ENCODE measurements at places on chromosomes 1 and 21. TPM values are rescaled to one million over a fixed set of nuclear protein-coding genes. Genes with fewer than 3 reads are reported as not detected.

DNA sequence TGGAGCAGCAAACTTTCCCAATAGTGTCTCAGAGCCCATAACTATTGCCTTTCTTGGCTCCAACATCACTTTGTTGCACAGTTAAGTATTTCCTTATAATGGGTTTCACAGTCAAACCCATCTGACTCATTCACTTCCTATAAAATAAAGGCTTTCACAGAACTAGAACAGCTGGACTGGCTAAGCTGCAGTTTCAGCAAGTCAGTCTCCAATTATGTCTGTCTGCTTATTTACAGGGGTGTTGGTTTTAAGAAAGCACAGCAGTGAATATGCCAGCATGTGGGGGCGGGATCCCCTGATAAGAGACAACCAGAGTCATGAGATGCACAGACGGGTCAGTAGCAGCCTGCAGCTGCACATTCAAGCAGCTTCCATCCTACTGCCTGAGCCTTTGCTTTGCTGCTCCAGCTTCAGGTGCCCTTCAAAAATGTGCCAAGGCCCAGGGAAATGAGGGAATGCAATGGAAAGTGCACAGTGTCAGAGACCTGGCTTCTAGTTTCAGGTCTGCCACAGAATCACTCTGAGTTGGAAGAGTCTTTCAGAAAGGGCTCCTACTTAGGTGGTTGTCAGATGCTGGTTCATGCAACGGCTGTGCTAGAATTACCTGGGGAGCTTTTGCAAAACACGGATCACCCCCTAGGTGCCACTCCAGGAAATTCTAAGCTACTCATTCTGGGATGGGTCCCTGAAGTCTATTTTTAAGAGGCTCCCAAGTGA is 24.8 kb downstream of the RNF19B start:
- H3K4me3 ChIP-seq, result peak overlapping the region; percentile 58
- peaks cover 58% of the 10 kb centered on the region for H3K4me1 ChIP-seq
- peak; percentile 24 for DNase-seq
- H3K27me3 ChIP-seq, result no peaks in the 10 kb centered on the region
- H3K36me3 ChIP-seq, result peaks cover 19% of the 10 kb centered on the region

- no peak overlapping the region for H3K4me3 ChIP-seq
- H3K4me1 ChIP-seq, result no peaks in the 10 kb centered on the region
- H3K27me3 ChIP-seq, result peaks cover 27% of the 10 kb centered on the region
- H3K36me3 ChIP-seq, result no peaks in the 10 kb centered on the region
These were observed 14.4 kb upstream of the MAGI3 start for GRCh38 chr1:113375878-113376277.

DNA sequence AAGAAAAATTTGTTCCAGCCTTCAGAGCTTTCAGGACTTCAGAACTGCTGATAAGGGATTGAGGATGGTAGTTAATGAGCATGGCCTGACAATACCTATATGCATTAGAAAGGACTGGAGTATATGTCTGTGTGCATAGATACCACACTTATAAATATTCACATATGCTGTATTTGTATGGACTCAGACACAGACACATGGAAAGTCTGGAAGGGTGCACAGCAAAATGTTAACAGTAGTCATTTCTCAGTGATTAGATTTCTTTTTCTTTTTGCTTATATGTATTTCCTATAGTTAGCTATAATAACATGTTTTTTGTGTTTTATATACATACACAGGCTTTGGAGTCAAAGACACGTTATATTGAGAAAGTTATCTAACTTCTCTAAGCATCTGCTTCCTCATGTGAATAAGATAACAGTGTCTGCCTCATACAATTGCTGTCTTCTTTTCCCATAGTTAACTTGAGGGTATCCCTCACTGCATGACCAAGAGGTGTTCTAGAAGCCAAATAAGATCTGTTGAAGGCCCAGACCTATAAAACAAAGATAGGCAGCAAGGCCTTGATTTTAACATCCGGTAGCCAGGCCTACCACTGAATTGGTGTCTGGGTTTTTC is 31.3 kb downstream of the INPP5B start:
- no peaks in the 10 kb centered on the region for H3K4me1 ChIP-seq
- no peak for DNase-seq
- H3K4me3 ChIP-seq, result no peak overlapping the region
- H3K27me3 ChIP-seq, result no peaks in the 10 kb centered on the region
- H3K27ac ChIP-seq, result no peak overlapping the region

DNA sequence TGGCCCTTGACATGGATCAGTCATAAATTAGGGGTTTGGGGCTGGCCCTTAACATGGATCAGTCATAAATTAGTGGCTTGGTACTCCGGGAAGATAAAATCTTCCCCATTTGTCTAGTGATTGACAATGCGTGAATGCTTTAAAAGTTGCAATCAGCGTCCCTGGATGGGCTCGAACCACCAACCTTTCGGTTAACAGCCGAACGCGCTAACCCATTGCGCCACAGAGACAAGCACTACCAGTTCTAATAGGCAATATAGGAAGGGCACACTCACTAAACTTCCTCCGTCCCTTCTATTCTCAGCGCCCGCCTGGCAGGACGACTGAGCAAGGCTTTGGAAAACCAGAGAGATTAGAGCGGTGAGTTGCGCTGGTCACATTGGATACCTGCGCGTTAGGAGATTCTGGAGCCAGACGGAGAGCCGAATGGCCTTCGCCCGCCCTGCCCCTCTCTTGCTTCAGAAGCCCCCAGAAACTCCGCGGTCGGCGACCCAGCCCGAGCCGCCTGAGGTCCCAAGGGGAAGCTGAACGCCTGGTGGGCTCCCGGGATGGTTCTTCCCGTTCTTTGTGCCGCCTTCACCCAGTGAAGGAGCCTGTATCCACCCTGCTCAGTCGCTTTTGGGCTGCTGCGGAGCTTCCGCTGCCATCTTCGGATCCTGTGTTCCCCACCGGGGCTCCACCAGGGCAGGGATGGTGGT is 235.9 kb downstream of the FAM72C start:
- DNase-seq, result no peak
- H3K27me3 ChIP-seq, result no peaks in the 10 kb centered on the region
- peak overlapping the region; percentile 93 for H3K27ac ChIP-seq
- no peak overlapping the region for H3K4me3 ChIP-seq
- H3K36me3 ChIP-seq, result peaks cover 2% of the 10 kb centered on the region

DNA sequence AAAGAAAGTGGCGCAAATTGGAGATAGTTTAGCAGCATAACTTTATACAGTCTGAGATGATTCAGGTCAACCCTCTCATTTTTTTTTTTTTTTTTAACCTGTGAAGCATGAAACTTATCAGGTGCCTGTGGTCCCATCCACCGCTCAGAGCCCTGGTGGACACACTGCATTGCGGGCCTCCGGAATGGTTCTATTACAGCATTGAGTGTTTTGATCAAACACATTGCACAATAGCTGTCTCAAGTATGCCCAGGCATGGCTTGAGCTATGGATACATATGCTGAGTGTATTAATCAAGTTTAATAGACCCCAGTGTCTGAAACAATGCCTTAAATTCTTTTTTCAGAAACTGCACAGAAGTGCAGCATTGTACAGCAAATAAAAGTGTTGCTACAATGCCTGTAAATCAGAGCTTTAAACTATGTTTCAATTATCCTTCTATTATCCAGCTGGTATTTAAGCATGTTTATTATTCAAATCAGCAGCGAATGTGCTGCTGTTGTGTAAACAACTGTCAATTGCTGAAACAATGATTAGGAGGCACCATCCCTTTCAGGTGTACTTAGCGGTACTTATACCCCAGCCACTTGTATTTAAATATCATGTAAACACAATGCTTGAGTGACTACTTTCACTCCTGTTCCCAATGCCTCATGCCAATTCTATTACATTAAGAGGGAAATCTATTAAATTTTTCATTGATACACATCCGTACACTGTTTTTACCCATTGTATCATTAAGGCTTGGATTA is 456.6 kb downstream of the RPS6KC1 start:
- no peak overlapping the region for H3K4me3 ChIP-seq
- no peak for DNase-seq
- no peak overlapping the region for H3K27ac ChIP-seq
- H3K36me3 ChIP-seq, result no peaks in the 10 kb centered on the region
- H3K27me3 ChIP-seq, result no peaks in the 10 kb centered on the region
- no peaks in the 10 kb centered on the region for H3K4me1 ChIP-seq

DNA sequence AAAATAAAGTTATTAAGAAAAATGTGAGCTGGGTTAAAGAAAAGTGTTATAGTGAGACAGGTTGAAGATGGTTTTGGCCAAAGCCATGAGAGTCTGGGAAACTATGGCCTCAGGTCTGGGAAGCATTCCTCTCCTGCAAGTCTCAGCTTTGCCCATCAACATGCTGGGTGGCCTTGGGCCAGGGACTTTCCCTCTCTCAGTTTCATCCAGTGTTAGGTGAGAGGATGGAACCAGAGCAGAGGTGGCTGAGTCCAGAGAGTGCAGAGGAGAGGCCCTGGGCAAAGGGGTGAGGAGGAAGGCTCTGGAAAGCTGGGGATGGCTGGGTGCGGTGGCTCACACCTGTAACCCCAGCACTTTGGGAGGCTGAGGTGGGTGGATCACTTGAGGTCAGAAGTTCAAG is 10.5 kb downstream of the PADI2 start:
- no peaks in the 10 kb centered on the region for H3K36me3 ChIP-seq
- no peak overlapping the region for H3K27ac ChIP-seq
- peaks cover 11% of the 10 kb centered on the region for H3K27me3 ChIP-seq
- H3K4me3 ChIP-seq, result no peak overlapping the region
- H3K4me1 ChIP-seq, result no peaks in the 10 kb centered on the region

DNA sequence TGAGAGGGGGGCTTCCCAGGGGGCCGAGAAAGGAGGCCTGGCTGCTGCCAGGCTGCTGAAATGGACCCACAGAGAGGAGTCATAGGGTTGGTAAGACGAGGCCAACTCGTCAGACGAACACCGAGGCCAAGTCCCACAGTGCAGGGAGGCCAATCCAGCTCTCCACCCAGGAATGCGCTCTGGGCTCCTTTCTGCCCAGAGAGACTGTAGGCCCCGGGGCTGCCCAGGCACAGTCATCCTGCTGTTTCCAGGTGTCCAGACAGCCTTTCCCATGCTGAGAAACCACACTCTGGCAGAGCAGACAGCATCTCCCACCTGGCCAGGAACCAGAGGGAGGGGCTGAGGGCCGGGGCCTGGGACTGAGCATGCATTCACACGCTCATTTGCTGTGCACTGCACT is 26.7 kb upstream of the RSPO1 start:
- H3K27ac ChIP-seq, result no peak overlapping the region
- no peaks in the 10 kb centered on the region for H3K36me3 ChIP-seq
- no peak for DNase-seq
- no peak overlapping the region for H3K4me3 ChIP-seq
- no peaks in the 10 kb centered on the region for H3K27me3 ChIP-seq

PITHD1 gene
- total RNA-seq, result 83.2 TPM
